ENCODE measurements at places on chromosomes 16 and 17.

- DNase-seq = no peak
Measured at GRCh38 chr17:3982541-3983017, 18.3 kb upstream of the ATP2A3 start.

- DNase-seq = no peak
Measured at GRCh38 chr16:19236561-19237209, 48.8 kb upstream of the CLEC19A start.

GRCh38 chr17:72952220-72952619, 140.3 kb downstream of the SLC39A11 start:
- no peak for DNase-seq

- DNase-seq = peak; percentile 63
Measured at GRCh38 chr16:79071424-79071823, 529.1 kb downstream of the MAF start.

- no peak for DNase-seq
Measured at GRCh38 chr16:22292320-22292719, 4.9 kb upstream of the POLR3E start.

DNA sequence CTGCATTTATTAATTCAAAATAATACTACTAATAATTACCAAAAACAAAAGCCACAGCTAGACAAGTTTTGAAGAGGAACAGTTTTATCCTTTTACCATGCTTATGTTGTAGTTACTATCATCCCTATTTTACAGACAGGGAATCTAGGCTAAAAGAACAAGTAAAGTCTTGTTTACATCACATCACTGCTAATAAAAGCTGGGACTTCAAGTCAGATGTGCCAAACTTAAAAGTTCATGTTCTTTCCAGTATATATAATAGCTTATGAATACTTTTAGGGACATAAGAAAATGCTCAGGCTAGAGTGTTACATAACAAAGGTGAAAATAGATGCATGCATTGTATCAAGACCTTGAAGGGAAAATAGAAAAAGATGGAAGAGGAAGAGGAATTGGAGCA, 234.2 kb downstream of the CDH11 start:
- no peak for DNase-seq

DNA sequence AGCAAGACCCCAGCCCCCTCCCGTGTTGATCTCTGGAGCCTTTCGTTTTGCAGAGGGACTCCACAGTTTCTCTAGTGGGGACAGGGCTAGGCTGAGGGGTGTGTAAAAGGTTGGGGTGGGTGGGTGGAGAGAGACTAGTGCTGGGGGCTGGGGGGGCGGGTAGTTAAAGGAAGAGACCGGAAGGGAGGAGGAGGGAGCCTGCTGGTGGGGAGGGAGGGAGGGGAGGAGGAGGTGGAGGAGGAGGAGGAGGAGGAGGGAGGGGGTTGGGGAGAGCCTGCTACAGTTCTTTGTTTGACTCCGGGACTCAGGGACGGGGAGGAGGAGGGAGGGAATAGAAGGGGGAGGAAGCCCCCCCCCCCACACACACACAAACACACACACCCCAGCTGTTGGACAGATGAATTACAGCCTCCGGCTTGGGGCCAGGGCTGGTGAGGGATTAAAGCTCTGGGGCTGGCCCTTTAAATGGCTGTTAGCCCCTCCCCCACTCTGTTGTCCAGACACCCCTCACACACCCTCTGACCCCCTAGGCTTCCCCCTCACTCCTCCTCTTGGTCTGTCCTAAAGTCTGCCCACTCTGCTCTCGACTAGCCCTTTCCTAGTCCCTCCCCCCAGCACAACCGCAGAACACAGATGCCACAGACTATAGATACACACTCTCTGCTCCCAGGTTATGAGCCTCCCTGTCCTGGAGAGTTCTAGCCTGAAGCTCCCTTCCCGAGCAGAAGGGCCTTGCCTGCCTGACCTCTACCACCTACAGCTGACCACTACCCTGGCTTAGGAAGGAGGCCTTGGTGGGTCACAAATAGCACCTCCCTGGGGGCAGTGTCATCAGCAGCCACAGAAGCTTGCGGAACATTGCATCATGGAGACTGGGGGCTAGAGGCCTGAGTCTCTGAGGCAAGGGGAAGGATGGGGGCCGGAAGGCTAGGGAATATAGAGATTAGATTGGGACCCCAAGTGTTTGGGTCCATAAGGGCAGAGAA, 4.4 kb downstream of the KDM6B start:
- DNase-seq = peak; percentile 41

- no peak for DNase-seq
Measured at GRCh38 chr17:67509390-67510287, 132.6 kb downstream of the PITPNC1 start.

DNA sequence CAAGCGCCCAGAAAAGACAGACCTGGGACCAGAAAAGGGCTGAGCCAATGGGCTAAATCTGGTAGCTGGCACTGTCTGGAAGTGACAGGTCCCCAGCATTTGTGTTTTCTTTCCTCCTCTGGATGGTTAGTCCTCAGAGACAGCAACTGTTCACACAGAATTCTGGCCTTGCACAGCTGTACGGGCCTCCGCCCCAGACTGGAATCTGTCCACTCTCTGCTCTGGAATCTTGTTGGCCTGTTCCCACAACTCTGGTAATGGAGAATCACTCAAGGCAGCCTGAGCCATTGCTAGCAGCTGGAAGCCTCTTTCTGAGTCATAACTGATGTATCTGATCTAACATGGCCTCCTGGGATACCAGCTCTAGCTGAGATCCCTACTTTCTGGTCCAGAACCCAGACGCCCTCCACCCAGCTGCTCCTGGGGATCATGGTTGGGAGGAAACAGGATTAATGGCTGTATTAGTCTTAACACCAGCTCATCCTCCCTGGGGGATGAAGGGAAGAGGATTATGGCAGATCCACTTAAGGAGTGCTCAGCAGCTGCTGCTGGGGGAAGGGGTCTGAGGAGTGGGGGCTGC, 9.1 kb downstream of the ZNF668 start:
- no peak for DNase-seq

DNA sequence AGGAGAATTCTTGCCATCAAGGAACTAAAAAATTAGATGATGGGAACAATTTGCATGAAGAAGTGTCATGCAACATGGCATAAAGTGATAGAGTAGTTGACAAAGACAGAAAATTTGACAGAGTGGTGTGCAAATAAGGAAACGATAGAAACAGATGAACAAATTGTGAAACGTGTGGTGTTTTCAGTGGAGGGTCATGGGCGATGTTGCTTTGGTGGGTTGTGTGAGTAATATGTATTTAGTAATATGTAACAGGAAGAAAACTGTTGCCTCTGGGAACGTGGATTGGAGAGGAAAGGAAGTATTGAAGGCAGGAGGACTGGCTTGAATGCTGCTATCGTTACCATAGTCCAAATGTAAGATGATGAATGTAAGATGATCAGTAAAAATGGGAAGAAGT, 3.6 kb downstream of the COX10 start:
- DNase-seq = no peak

- DNase-seq = no peak
Measured at GRCh38 chr16:81029930-81030604, 5.6 kb upstream of the ATMIN start.

DNA sequence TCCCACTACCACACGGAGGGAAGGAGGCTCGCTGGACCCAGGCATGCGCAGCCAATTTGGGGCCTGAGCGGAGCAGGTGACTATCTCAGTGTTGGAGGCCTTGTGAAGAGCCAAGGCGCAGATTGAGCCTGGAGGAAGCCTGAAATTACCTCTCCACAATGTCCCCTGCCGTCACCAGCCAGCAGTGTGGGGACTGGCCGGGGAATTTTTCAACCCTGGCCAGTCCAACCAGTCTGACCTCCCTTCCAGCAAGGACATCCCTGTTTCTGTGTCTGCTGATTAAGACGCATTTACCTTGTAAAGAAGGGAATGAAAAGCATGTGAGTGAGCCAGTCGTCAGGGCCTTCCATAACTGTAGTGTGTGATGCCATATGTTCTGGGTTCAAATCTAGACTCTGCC, 198.1 kb upstream of the IRX3 start:
- DNase-seq = no peak

DNA sequence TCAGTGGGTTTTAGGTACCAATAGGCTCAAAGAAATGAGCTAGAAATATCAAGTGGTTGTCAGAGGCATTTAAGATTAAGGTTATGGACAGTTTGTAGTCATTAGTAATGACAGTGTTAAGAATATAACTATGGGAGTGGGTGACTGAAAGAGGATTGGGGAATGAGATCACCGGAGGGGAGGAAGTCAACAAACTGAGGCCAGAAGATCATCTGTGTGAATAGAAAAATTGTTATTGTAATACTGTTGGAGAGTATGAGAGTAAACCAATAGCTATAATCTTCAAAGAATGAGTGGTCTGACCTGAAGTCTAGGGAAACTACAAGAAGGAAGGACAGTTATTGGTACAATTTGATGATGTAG, 197.1 kb downstream of the TANC2 start:
- no peak for DNase-seq

- no peak for DNase-seq
Measured at GRCh38 chr16:88636488-88637265, 1.7 kb upstream of the IL17C start.

GRCh38 chr17:73227379-73227778, 34.3 kb downstream of the CPSF4L start:
- DNase-seq = no peak

DNA sequence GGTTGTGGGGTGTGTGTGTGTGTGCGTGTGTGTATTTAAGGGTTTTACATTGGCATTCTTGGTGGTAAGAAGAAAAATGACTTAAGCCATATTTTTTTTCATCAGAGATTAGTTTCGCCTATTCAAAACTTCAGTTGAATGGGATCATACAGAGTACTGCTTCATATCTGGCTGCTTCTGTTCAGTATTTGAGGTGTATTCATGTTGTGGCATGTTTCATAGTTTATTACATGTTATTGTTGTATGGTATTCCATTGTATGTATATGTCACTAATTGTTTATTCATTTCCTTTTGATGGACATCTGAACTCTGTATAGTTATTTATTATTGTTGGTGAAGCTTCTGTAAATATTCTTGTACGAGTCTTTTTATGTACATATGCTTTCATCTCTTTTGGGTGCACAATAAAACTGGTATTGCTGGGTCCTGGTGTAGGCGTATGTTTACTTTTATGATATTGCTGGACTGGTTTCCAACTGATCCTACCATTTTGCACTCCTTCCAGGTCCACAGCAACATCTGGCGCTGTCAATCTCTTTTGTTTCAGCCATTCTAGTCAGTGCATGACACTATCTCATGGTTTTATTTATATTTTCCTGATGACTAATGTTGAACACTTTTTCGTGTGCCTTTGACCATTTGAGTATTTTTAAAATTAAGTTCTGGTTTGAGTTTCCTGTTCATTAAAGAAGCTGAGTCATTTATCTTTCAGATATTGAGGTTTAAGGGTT, 77.4 kb upstream of the MAF start:
- DNase-seq = no peak

DNA sequence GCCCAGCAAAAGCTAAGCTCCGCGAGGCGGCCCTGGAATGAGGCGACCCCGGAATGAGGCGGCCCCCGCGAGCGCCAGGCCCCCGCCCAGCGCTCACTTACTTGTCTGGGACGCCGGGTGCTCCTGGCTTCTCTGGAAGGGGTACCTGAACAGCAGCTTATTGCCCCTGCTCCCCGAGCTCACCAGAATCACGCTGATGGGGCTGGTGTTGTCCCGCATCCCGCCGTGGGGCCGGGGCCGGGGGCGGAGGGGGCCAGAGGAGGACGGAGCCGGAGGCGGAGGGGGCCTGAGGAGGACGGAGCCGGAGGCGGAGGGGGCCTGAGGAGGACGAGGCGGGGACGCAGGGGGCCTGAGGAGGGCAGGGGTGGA, 440 bp downstream of the NPRL3 start:
- peak; percentile 44 for DNase-seq

DNA sequence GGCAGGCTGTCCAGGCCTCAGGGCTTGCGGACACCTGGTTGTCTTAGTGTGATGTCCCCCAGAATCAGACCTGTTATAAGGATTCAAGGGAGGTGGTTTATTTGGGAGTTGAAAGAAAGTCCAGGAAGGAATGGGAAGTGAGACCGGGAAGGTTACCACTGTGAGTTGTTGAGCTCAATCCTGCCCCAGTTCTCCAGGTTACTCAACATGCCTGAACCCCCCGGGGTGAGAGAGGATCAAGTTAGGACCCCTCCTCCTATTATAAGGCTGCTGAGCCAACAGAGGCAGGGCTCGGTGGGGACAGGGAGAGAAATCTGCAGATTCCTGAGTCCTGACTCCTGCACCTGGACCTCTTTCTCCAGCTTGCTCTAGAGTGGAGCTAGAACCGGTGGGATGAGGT, 86.4 kb downstream of the MRM1 start:
- no peak for DNase-seq

GRCh38 chr17:60599220-60599619, 773 bp upstream of the PPM1D start:
- no peak for DNase-seq

DNA sequence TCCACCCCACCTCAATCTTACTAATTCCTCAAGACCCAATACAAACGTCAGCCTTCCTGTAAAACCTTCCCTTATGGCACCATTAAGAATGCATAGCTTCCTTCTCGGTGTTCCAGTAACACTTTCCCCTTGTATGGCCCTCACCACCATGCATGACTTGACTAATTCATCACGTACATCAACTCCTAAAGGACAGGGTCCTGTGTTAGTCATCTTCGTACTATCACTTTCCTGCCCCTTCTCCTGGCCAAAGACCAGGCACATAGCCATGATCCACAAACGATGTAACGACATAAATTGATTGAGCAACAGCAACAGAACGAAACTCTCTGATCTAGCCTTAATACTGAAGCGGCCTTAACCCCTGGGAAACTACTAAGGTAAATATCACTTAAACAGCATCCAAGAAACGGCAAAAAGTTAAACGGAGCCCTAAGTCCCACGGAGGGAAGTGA, 612 bp downstream of the PSMD12 start:
- no peak for DNase-seq

DNA sequence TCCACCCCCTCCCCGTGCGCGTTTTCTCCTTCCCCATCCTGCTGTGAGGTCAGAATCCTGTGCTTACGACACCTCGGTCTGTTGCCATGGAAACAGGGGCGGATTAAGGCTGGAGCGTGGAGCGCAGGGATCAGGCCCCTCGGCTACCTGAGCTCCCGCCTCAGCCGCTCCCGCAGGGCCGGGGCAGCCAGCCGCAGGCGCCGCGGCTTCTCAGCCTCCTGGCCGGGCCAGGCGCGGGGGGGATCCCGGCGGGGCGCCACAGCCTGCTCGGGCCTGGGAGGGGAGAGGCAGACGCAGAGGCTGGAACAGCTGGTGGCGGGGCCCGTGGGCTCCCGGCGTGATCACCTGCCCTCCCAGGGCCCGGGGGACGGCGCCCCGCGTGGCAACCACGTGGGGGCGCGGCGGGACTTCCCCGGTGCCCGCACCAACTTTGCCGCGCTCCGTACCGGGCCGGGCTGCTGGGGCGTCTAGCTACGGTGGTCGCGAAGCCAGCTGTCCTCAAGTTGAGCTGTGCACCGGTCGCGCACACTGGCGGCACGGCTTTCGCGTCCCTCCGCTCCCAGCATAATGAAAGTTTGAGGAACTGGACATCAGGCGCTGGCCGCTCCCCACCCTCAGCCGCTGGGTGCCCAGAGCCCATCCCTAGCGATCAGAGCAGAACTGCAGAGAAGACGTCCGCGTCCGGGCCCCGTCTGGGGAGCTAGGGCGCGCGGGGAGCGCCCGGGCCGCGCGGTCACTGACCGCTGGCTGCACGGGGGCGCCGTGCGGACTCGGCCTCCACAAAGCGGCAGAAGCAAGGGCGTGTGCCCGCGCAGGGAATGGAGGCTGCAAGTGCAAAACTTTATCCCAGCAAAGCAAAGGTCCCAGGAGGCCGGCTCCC, 1.2 kb downstream of the RTN4RL1 start:
- no peak for DNase-seq
